Stimulated activated CD4-positive, alpha-beta T cell treated with anti-CD3 and anti-CD28 coated beads, Interleukin-15, amount 100 ng/mL, for 1 hour (primary cell): ENCODE measurements at places on chromosomes 2 and 18.

DNA sequence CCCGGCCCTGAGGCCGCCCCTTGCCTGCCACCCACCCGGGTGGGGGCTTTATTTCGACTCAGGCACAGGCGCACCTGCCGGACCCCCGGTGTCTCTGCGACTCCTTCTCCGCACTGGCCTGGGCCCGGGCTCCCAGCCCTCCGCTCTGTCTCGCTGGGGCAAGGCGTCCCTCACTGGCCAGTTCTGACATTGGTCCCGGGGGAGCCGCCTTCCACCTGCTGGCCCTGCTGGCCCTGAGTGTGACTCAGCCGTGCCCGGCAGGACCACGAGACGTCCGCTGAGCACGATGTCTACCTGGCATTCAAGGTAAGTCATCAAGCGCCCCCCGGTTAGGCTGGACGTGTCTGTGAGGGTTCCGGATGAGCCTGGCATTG is 131.5 kb upstream of the CTDP1 start:
- no peak for DNase-seq

DNA sequence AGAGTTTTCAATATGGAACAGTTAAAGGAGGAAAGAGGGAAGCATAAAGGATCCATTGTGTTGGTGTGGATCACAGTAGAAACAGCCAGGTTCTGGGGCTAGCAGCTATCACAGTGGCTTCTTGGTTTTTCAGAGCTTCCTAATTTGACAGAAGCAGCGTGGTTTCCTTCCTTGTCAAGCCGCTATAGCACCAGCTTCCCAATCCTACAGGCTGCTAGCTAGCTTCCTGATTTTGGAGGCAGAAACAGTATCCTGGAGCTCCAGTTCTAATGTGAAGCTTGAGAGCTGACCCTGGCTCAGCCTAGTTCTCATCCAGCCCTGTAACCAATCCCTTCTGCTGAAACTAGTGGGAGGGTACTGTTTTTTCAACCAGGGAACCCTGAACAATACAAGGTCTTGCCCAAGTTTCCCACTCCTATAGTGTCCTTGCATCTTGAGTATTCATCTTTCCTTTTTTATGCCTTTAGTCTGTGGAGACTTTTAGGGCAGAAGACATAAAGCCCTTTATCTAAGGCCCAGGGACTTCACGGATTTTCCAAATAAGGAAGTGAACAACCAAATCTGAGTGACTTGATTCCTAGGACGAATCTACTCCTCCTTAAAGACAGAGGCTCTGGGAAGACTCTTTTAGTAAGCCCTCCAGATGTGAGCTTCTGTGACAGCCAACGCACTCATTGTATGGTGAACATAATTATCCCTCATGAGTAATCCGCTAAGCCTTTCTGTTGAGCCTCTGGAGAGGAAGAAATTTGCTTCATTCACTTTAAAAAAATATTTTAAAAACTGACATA is 33.8 kb downstream of the CCDC93 start:
- no peak for DNase-seq

- DNase-seq, result no peak
Measured at GRCh38 chr2:103144837-103145236, 383.0 kb downstream of the TMEM182 start.

- no peak for DNase-seq
Measured at GRCh38 chr18:7598167-7599047, 31.3 kb downstream of the PTPRM start.

DNA sequence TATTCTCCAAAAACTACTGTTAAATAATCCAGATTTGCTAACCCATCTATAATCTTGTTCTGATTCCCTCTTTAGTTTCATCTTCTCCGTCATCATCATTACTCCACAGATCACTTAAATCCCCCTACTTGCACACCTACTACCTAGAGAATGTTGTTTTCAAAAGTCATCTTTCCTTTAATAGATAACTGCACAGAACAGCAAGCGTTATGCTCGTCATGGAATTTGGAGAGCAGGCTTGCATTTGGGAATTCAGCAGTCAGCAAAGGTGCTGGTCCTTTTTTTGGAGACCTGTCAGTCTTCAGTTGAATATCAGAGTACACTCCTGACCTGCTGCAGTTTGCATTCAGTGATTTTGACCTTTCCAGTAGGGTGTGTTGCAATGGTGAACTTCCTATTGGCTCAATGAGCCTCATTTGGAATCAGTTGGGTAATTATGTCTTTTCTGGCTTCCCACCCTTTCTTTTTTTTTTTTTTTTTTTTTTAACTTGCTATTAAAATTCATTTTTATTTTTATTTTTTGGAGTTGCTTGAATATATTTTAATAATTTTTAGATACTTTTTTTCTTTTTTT is 110.6 kb downstream of the HNRNPLL start:
- no peak for DNase-seq

DNA sequence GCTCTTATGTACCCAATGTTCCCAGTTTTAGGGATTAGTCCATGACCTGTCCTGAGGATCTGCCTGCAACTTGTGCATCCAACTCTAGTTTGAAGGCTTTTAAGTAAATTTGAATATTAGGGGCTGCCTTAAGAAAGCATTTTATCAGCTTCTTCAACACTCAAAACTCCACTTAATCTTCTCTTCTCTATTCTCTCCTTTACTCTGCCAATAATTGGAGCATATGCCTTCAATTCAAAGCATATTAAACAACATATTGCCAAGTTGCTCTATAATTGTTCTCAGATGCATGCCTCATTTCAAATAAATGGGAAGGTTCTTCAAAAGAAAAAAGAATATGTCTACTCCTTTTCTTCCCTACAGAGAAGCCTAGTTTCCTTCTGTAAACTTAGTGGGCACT is 84.8 kb upstream of the NCKAP5 start:
- DNase-seq, result no peak

GRCh38 chr2:119461811-119462210 is 30.2 kb downstream of the TMEM37 start:
- no peak for DNase-seq

- DNase-seq, result no peak
Measured at GRCh38 chr2:224217233-224217961, 178.3 kb upstream of the SERPINE2 start.

DNA sequence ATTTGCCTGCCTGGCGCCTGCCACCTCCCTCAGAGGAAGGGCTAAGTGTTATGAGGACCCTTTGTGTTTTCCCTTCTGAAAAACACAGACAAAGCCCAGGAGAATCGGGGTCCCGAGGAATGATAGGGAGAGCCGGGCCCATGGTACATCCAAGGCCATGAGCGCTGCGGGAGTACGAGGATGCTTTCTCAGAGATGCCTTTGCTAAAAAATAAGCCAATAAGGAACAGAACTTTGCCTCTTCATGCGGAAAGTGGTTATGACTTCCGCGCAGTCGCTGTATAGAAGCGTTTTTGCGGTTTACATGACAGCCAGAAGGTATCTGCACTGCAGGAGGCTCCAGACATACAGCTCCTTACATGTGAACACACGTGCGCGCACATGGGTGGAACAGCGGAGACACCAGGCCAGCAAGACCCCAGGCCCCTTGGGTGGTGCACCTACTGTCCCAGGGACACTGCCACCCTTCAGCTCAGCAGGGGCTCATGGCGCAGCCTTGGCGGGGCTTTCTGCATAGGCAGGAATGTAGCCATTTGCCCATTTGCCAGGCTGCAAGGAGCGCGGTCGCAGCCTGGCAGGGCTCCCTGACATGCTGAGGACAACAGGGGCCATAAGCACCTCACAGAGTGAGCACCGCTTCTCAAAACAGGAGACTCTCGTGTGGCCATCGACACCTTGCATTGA is 252.4 kb upstream of the SALL3 start:
- DNase-seq, result no peak

GRCh38 chr2:128069769-128070168 is 21.2 kb upstream of the UGGT1 start:
- no peak for DNase-seq

DNA sequence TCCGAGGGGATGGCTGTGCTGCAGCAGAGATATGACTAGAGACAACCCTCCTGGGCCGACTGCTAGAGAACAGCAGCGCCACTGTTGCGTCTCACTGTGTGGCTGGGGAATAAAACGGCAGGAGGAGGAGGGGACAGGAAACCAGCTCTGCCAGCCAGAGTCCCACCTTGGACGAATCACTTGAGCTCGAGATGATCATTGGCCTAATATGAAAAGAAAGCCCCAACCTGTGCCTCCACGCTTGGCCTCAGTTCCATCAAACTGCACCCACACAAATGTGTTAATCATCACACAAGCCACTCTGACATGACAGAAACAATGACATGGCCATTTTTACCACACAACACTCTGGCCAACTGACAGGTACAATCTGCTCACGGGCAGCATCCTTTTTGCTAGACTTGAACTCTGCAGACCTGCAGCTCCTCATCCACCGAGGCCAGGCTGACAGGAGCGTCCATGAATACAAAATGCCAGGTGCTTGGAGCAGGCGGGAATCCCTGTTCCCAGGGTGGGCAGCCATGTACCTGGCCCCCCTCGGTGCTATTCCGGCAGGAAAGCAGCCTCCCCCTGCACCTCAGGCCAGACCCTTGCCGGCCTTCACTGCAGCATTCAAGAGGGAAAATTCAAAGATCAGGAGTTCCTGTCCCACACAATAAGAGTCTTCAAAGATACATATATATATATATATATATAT is 52.3 kb downstream of the PARD6G start:
- no peak for DNase-seq

DNA sequence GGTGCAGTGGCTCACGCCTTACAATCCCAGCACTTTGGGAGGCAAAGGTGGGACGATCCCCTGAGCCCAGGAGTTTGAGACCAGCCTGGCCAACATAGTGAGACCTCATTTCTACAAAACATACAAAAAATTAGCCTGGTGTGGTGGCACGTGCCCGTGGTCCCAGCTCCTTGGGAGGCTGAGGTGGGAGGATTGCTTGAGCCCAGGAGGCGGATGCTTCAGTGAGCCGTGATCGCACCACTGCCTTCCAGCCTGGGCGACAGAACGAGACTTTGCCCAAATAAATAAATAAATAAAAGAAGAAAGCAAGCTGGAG is 91.7 kb upstream of the SEC11C start:
- no peak for DNase-seq

- DNase-seq, result no peak
Measured at GRCh38 chr2:121595012-121595891, 54.0 kb downstream of the CLASP1 start.

DNA sequence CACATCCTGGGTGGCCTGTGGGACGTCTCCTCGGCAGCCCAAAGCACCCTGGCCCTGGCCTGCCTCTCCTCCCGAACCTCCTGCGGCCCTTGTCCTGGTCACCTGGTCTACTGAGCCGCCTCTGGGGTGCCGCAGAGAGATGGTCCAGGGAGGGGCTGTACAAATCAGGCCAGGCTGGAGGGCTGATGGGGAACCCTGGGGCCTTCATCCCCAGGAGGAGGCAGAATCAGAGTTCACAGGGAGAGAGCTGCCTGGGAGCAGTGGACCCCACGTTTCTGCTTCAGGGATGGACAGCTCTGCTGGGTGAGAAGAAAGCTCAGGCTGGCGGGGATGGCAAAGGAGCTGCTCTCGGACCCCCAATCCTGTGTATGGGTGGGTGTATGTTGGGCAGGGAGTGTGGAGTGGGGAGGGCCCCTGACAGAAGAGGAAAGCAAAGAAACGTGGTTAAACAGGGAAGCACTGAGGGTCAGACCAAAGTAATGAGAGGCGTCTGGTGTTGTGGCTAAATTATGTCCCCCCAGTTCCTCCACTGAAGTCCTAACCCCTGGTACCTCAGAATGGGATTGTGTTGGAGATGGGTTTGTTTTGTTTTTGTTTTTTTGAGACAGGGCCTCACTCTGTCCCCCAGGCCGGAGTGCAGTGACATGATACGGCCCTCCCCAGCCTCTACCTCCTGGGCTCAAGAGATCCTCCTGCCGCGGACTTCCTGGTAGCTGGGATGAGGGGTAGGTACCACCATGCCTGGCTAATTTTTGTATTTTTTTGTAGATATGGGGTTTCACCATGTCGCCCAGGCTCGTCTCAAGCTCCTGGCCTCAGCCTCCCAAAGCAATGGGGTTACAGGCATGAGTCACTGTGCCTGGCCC is 73.4 kb upstream of the SMAD7 start:
- DNase-seq, result no peak

DNA sequence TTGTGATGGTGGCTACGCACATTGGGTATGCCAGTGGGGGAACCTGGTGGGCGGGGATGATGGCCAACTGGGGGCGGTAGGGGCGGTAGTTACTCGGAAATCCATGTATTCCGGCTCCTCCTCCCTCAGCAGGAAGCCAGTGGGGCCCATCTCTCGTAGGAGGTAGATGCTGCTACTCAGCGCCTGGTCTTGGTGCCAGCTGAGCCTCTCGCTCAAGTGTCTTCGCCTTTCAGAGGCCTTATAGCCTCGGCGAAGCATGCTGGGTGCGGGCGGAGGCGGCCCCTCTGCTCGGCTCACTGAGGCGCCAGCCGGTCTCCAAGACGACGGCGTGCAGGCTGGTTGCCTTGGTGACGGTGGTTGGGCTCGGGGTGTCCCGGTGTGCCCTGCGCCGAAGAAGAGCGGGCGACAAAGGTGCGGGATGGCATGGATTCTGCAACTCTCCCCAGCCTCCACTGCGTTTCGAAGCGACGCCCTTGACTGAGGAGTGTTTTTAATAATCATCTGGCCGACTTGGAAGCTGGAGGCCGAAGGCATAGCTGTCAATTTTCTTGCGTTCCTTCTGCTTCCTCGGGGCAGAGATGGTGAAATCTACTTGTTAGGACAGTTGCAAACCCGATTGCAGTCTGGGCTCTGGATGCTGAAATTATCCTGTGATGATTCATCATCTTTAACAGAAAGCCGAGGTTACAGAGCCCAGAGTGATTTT is at the start of gene ZSWIM2:
ZSWIM2 (minus strand) TSS at position 298 of the 706 bp plus-strand sequence; CDS start at position 258, 40 bp downstream.
- DNase-seq, result no peak

- DNase-seq, result no peak
Measured at GRCh38 chr18:31204833-31205232, 42.2 kb upstream of the DSC1 start.

GRCh38 chr18:65221736-65222135 is 529.1 kb upstream of the CDH7 start:
- no peak for DNase-seq

DNA sequence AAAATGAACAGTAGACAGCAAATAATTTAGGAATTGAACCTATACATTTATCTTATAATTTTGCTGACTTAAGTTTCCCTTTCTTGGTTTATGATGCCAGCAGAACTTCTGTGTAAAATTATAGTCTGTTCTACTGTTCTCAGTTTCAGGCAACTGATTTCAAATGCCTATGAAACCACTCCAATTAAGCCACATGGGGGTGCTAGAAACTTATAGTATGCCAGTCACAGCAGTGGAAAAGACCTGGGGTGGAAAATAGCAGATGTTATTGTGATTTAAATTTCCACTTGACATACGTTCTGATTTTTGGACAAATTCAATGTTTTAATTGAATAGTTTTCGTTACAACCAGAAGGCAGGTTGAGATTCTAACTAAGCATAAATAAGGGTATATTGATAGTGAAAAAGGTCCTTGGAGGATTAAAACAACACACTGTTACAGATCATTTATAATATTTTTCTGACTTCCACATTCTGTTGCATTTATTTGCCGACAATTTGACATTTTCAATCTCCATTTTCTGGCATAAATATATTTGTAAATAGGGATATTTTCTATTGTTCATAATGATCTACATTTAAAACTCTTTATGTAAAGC is 61.4 kb downstream of the CPS1 start:
- DNase-seq, result no peak

GRCh38 chr2:172339371-172340010 is 87.9 kb upstream of the ITGA6 start:
- DNase-seq, result no peak
